ENCODE measurements at places on chromosomes 1 and 21.

DNA sequence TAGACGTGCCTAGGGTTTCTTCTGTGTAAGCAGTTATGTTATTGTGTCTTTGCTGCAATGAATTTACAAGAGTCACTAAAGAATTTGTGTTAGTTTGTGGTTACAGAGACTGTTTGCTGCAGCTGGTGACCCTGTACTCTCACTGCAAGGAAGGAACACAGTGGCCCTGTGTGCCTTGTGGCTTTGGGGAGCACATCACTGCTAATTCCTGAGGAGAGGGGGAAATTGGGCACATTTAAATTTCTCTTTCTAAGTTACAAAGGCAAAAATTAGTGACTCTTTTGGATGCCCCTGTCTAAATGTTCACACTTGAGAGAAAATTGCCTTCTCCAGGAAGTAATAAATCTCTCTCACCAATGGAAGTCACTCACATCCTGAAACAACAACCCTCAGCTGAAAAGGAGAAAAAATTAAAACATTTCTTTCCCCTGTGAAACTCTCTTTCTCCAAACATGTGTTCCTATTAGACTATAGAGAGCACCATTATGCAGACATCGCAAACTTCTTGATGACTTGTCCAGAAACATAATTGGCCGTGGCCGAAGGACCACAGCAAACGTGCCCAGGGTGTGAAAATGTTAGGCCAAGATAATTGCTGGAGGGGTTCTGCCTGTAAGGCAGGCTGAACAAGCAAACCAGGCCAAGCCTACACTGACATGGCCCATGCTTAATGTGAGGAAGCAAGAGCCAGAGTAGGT lies 32.3 kb upstream of the SPAG17 start:
- DNase-seq = no peak

DNA sequence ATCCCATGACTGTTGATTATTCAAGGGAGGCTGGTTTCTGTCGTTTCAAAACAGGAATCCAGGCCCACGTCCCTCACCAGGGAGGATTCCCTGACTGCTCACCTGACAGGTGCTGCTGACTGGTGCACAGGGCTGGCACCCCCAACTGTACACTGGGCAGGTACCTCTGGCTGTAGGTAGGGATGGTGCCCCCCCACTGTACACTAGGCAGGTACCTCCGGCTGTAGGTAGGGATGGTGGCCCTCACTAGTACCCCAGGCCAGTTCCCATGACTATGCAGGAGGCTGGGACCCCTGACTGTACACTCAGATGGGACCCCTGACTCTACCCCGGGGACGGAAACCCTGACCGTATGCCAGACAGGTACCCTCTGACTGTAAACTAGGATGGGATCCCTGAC lies 33.6 kb upstream of the PDE9A start:
- no peak for DNase-seq

- DNase-seq = no peak
Measured at GRCh38 chr1:202162418-202163280, 2.2 kb upstream of the PTPN7 start.

GRCh38 chr1:92859400-92860039 lies 27.7 kb downstream of the RPL5 start:
- no peak for DNase-seq

DNA sequence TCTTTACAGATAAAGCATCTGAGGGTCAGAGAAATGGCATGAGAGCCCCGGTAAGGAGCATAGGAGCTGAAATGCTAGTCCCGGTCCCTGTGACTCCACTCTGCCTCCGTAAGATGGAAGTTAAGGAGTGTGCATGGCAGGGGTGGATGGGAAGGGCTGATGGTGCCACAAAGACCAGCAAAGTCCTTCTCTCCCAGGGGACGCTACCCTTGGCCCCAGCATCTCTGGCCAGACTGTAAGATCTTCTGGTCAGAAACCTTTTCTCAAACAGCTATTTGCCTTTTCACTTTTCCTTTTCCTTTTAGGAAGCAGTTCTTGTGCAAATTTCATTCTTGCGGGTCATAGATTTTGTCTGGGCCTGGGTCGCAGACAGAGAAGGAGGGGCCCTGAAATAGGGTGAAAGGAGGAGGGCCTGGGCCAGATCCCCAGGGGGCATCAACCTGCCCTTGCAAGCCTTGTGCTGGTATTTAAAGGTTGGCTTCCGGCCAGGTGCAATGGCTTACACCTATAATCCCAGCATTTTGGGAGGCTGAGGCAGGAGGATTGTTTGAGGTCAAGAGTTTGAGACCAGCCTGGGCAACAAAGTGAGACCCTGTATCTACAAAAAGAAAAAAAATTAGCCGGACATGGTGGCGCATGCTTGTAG lies 14.4 kb upstream of the EPS8L3 start:
- DNase-seq = no peak

DNA sequence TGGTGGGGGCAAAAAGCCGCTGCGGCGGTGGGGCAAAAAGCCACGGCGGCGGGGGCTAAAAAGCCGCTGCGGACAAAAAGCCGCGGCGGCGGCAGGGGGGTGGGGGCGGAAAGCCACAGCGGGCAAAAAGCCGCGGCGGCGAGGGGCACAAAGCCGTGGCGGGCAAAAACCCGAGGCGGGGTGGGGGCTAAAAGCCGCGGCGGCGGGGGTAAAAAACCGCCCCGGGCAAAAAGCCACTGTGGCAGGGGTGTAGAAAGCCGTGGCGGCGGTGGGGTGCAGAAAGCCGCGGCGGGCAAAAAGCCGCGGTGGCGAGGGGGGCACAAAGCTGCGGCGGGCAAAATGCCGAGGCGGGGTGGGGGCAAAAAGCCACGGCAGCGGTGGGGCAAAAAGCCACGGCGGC lies 3901.8 kb downstream of the SRGAP2C start:
- no peak for DNase-seq

- no peak for DNase-seq
Measured at GRCh38 chr1:53792806-53793205, 45.3 kb downstream of the NDC1 start.

- no peak for DNase-seq
Measured at GRCh38 chr1:60952612-60953111, 129.7 kb upstream of the NFIA start.
